Kidney tubule cell (primary cell): ENCODE measurements at places on chromosomes 3 and 15.

GRCh38 chr3:168995129-168995528 lies 668.4 kb downstream of the MECOM start:
- DNase-seq, result no peak

- no peak for DNase-seq
These were observed 103.7 kb downstream of the PDZRN3 start for GRCh38 chr3:73520931-73521461.

DNA sequence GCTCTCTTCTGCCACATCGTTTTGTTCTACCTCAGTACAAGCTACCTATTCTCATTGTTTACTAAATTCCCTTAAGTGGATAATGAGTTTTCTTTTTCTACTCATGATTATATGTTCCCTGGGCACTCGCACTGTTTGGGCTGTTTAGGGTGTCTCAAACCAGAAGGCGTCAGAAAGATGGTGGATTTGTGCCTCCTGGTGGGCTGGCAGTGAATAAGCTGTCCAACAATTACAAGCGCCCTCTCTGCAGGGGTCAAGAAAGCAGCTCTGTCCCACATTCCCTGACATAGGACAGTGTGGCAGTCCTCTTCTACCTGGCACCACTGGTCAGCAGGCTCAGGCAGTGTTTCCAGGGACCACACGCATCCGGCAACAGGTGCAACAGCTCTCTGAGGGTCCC lies 173.4 kb upstream of the PPP2R3A start:
- no peak for DNase-seq

DNA sequence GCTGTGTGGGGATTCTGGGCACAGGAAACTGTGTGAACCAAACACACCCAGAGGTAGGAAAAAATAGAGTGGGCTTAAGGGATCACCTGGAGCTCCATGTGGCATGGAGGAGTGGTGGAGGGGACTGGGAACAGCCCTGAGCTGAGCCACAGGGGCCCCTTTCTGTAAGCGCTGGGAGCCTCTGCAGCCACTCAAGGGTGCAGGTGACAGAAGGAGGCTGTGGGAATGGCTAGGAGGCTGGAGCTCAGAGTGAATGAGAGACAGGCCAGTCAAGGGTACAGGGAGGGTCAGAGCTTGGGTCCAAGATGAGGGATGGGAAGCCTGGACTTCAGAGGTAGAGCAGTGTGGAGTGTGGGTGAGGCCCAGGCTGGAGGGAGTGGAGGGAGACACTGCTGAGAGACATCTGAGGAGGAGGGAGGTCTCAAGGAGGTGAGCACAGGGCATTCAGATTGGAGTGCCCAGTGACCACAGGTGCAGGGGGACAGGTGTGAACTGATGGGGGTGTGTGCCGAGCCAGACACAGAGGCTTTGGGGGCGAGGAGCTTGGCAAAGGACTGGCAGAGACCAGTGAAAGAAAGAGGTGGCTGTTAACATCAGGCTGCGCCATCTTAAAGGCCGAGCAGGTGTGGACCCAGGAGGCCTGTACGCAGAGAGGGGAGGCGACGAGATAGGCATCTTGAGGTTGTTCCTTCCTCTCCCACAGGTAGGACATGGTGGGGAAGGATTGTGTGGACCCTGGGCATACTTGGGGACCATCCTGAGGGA lies 56.8 kb downstream of the FGD5 start:
- no peak for DNase-seq

DNA sequence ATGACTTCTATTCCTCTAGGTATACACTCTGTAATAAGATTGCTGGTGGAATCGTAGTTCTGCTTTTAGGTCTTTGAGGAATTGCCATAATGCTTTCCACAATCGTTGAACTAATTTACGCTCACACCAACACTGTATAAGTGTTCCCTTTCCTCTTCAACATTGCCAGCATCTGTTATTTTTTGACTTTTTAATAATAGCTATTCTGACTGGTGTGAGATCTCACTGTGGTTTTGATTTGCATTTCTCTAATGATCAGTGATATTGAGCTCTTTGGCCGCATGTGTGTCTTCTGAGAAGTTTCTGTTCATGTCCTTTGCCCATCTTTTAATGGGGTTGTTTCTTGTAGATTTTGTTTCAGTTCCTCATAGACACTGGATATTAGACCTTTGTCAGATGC lies 12.8 kb downstream of the NXPE3 start:
- no peak for DNase-seq

DNA sequence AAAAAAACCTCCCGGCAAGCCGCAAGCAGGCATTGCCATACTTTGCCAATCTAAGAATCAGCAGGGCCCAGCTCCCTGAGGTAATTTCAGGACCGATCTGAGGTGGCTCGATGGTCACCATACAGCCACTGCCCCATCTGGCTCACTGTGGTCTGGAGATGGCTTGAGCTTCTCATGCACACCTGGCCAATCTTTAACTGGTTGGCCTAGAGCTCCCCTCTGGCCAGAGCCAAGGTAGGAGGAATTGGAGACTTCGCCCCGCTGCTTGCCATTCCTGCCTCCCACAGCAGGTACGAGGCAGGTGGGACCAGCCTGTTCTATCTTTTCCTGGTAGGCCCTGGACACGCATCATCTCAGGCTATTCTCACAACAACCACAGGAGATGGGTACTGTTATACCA lies 10.1 kb downstream of the CYP1A2 start:
- no peak for DNase-seq

- no peak for DNase-seq
These were observed 1.5 kb downstream of the ABHD5 start for GRCh38 chr3:43692085-43692855.

DNA sequence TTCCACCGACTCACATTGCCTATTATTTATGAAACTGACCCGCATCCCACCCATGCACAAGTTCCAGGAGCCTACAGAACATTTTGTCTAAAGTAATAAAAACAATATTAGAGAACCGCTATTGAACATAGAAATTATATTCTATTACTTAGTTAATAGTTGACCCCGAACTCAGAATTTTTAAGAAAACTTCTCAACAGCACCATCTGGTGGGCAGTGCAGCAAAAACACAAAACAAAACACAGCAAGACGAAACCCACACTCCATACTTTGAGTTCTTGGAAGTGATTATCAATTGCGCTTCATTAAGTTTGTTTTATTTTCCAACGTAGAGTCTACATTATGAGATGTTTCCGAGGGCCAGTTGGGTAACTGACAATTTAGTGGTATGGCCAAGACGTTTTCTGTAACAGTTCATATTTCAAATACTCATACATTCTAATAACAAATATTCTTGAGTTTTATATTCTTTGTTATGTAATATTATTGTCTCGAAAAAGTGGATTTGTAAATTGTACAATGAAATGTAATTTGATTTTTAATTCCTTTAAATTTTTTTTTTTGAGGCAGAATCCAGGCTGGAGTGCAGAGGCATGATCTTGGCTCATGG lies 24.0 kb upstream of the C3orf70 start:
- DNase-seq, result peak; percentile 44

- no peak for DNase-seq
These were observed 218.7 kb upstream of the ATP10A start for GRCh38 chr15:26081758-26082220.

DNA sequence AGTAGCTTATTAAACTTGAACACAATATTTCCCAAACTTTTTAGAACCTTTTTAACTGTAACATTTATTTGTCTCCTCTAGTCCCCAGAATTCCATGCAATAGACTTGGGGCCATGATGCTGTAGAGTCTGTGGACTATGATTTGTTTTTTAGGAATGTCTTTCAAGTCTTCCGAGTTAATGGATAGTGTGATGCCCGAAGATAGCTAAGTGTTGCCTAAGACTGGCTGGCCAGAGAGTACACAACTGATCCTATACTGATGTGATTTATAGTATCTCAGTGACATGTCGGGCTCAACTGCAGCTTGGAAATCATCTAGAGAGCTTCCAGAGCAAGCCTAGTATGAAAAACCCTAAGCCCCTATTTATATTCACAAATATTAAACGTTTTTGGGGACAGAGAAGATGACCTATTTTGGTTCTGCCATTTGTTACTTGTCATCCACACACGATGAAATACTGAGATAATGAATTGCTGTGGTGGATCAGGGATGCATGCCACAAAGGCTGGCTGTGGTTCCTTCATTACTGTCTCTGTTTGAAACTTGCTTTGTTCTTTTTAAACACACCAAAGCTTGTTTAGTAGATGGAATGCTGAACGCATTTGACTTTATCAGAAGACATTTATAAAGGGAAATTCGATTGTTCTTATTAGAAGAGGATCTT lies 507.4 kb downstream of the TAFA4 start:
- DNase-seq, result no peak

GRCh38 chr3:13199006-13199776 lies 126.0 kb upstream of the IQSEC1 start:
- no peak for DNase-seq

DNA sequence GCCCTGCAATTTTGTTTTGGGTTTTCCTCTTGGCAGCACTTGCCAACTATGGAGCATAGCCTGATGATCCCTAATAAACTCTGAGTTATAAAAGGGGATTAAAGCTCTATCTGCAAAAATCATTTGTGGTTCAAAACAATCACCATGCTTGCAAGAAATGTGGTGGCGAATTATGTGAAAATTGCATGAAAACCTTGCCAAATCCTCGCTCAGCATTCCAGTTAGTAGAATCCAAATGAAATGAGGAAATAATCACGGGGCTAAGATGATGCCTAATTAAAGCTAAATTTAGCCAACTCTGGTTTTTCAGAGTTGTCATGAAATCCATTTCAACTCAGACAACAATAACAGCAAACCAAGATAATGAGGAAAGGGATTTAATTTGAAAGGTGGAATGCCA lies 73.0 kb upstream of the PROK2 start:
- DNase-seq, result no peak

GRCh38 chr3:51617597-51617996 lies 53.5 kb upstream of the TEX264 start:
- no peak for DNase-seq

DNA sequence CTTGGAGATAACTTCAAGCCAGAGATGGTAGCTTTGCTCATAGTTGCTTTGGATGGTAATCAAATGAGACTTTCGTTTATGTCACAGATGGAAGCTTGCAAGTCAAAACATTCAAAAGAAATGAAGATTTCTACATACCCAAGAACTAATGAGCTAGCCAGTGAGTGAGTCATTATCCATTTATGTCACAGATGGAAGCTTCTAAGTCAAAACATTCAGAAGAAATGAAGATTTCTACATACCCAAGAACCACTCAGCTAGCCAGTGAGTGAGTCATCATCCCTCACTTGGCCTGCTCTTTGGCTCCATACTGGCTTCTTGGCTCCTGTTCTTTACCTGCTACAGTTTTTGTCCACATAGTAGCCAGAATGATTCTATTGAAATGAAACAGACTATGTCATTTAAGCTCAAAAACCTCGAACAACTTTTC lies 559.8 kb upstream of the CBLB start:
- DNase-seq, result peak; percentile 99

DNA sequence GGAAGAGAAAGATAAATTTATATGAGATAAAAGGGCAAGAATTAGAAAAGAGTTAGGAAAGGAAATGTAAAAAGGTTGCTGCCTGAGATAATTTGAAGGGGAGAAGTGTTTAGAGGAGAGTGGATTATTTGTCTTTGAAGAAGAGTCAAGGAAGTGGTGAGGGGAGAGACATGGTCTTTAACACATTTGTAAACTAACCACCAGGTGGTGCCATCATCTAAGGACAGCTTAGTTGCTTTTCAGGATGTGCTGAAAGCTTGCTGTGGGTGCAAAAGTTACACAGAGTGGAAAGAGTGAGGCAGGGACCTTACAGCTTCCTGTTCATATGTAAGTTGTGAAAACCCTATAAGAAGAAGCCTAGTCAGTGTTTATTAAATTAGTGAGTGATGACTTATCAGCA lies 114.1 kb upstream of the DNAJC19 start:
- peak; percentile 12 for DNase-seq

DNA sequence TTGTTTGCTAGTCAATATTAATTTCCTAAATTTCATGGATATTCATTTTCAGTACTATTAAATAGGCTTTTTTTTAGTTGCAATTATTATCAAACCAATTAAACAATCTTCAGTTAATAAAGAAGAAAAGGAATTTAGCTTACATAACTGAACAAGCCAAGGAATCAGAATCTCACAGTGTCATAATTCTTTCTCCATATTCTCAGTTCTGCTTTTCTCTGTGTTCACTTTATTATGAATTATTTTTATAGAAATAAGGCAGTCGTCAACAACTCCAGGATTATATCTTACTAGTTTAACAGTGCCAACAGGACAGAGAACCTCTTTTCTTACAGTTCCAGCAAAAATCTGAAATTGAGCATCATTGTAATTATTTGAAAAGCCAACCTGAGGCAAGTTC lies 221.7 kb downstream of the CGGBP1 start:
- DNase-seq, result no peak

GRCh38 chr3:29708884-29709283 lies 428.0 kb downstream of the RBMS3 start:
- no peak for DNase-seq

DNA sequence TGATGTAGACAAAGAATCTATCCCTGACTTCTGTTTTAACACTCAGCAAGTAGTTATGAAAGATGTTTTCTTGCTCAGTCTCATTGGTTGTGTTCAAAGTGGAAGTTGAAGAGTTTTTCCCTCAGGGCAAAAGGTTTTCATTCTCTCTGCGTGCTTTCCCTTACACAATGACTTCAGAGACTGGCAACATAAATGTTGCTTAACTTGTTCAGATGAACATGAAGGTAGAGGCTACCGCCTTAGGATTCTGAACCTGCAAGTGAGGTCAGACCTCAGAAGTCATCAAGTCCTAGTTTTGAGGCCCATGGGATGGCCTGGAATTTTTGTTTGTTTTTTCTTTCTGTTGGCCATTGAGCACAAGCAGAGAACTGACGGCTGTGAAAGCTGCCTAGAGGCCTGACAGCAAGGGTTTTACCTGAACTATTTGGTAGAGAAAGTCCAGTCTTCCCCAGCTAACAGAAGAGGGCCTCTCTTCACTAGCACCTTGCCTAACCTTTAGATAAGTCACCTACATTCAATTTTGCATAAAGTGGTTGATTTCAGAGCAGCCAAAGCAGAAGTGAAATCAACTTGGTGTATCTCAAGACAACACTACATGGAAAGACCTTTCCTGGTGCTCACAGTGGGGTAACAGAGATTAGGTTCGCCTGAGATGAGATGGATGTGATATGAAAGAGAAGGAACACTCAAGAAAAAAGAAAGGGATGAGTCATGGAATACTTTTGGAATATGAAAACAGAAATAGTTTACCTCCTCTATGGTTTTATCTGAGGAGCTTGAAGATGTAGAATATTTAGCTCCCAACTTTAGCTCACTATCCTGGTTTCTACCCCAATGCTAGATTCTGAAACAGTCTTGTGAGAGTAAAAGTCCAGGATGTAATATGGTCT lies 53.6 kb upstream of the AP4E1 start:
- peak; percentile 17 for DNase-seq

GRCh38 chr3:25547103-25547502 lies 117.6 kb downstream of the TOP2B start:
- no peak for DNase-seq

- DNase-seq, result no peak
These were observed 8.4 kb upstream of the CMTM7 start for GRCh38 chr3:32383136-32383711.

DNA sequence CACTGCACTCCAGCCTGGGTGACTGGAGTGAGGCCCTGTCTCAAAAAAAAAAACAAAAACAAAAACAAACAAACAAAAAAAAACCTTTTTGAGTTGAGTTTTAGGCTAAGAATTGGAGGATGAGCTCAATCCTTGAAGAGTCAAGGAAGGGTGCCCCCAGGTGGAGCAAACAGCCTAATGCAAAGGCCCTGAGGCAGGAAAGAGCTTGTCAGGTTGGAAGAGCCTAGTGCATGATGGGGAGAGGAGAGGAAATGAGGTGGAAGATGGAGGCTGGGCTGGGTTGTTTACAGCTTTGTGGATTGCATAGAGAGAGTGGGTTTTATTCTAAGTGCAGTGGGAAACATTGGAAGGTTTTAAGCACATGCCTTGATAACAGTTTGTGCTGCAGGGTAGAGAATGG lies 2.1 kb upstream of the SNX22 start:
- peak; percentile 31 for DNase-seq
